ENCODE measurements at places on chromosomes 2 and 18.

DNA sequence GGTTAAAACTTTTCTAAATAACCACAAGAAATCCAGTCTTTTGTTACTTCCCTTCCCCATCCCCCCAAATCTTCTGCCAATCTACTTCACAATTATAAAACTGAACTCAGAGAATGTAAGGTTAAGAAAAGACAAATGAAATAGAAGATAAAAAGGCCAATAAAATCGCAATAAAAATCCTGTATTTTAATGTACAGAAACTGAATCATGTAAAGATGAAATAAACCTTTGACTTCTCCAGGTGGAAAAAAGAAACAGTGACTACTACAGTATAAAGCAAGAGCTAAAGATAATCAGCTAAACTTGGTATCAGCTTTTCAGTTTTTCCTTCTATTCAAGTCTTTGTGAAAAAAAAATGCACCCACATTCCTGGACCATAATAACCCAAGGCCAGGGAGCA is 1.7 kb downstream of the SYT4 start:
- DNase-seq: peak; percentile 25

DNA sequence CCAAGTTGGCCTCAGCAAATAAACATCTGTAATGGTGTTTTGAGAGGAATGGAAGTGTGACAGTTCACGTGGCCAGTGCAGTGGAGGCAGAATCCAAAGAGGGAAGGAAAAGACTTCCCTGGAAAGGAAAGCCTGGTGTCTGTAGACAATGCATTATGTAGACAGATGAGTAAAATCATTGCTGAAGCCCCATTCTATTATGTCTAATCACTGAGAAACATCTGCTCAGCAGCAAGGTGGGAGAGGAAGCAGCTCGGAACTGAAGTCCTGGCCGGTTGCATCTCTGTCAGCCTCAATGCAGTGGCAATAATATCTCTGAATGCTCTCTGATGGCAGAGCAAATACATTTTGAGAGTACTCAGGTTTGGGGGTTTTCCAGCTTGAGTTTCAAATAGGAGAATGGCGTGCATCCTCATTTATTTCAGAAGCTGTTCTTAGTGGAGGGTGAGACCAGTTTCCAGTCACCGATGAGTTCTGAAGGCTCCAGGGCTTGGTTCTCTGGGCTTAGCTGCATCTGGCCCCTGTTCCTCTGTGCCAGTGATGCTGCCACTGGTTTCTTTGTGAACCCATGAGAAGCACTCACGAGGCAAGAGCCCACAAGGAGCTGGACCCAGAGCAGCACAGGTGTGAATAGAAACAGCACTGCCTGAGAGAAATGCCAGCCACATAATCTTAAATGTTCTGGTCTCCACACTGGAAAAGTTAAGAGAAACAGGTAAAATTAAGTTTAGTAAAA is 63.3 kb downstream of the RPIA start:
- no peak for DNase-seq

DNA sequence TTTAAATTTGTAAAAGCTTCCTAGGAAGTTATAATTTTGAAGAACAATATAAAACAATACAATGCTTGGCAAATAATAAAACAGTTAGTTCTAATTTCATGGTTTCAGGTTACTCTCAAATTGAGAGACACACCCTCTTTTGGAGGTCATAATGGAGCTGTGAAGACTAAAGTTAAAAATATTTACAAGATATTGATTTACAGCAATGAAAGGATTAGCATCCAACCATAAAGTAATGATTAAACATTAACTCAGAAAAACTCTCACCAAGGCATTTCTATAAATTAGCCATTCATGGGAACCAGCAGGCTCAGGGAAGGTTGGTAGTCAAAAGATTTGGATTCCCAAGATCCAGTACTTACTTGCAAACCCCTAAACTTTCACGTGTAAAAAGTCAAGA is 6.4 kb downstream of the DPP4 start:
- DNase-seq: no peak

DNA sequence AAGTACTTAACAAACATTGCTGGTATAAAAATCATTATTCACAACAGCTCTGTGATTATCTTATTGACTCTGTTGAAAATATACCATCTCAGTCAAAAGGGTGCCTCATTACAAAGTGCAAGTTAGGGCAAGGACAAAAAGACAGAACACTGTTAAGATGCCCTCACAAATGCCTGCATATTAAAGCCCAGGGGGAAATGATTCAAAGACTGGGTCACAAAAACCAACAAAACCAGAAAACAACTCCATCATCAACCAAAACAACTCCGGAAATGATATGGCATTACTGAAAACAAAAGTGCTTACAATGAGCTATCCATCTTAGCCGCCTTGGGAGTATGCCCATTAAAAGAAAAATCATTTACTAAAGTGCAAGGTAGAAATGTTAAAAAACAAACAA is 9.9 kb downstream of the PLA2R1 start:
- no peak for DNase-seq

GRCh38 chr2:69102041-69102593 is 89.1 kb downstream of the ANTXR1 start:
- no peak for DNase-seq

GRCh38 chr2:30410217-30410616 is 36.8 kb upstream of the LCLAT1 start:
- DNase-seq: no peak

GRCh38 chr2:12428324-12428723 is 288.4 kb upstream of the TRIB2 start:
- peak; percentile 59 for DNase-seq

All from eye (tissue), 1 donor.